ENCODE measurements at places on chromosomes 2 and 18. TPM values are rescaled to one million over a fixed set of nuclear protein-coding genes. Genes with fewer than 3 reads are reported as not detected.

ALKAL2 gene
- total RNA-seq = 2.6 TPM

LIPG gene
- total RNA-seq = 5.5 TPM

RPRD1A gene
- total RNA-seq = 101 TPM

DSG4 gene
- not detected for total RNA-seq

VWA3B gene
- total RNA-seq = 1.0 TPM

MC4R gene
- total RNA-seq = 0.03 TPM

DNA sequence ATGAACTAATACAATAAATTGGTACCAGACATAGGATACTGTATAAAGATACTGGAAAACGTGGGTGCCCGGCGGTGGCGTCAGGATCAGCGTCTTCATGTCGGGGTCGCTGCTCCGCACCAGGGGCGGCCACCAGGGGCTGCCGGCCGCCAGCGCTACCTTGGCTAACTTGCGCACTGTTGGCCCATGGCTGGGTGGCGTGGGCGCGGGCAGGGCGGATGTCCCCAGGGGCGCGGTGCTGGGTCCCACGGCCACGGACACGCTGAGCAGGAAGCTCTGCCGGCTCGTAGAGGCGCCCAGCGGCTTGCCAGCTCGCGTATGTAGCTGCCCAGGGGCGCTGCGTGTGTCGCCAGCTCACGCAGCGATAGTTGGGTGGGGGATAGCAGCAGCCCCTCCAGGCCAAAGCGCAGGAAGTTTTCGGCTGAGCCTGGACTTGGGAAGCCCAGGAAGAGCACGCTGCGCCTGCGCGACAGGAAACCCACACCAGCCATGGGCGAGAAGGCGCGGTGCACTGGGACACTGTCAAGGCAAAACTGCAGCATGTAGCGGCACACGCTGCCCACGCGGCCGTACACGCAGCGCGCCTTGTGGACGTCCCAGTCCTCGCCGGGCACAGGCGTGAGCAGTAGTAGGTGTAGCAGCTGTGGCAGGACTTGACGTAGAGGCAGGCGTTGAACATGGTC lies 299.9 kb downstream of the CCDC74A start:
- DNase-seq = peak; percentile 33

GRCh38 chr2:172976116-172976515 lies 99.5 kb upstream of the MAP3K20 start:
- DNase-seq = no peak

GRCh38 chr2:235027558-235028214 lies 75.9 kb downstream of the SH3BP4 start:
- DNase-seq = no peak

GRCh38 chr2:32663864-32664263 lies 36.0 kb downstream of the TTC27 start:
- DNase-seq = no peak

DNA sequence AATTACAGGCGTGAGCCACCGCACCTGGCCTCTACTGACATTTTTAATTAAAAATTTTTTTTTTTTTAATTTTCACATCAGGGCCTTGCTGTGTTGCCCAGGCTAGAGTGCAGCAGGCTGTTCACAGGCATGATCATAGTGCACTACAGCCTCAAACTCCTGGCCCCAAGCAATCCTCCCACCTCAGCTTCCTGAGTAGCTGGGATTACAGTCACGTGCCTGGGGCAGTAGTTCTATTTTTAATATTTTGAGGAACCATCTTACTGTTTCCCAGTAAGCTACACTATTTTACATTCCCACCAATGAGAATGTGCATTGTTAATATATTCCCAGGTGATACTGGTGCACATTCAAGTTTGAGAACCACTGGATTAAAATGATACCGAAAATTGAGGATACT lies 92.7 kb downstream of the WDSUB1 start:
- no peak for DNase-seq

- DNase-seq = no peak
These were observed 129.3 kb downstream of the PRKCE start for GRCh38 chr2:45780541-45781463.

DNA sequence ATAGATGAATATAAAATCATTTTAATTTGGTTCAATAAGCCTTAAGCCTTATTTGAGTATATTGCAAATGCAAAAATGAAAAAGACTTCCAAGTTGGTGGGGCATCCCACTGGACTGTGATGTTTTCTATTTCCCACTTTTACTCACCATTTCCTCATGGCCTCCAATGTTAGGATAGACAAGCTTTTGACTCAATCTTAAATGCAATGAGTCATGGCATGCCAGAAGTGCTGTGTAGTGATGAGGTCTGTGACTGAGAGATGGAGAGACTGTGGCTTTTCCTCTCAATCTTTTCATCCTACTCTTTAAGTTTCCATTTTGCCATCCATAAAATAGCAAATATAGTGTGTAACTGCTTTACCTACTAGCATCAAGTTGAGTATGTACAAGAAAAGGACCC lies 1401.2 kb upstream of the CELF4 start:
- no peak for DNase-seq

DNA sequence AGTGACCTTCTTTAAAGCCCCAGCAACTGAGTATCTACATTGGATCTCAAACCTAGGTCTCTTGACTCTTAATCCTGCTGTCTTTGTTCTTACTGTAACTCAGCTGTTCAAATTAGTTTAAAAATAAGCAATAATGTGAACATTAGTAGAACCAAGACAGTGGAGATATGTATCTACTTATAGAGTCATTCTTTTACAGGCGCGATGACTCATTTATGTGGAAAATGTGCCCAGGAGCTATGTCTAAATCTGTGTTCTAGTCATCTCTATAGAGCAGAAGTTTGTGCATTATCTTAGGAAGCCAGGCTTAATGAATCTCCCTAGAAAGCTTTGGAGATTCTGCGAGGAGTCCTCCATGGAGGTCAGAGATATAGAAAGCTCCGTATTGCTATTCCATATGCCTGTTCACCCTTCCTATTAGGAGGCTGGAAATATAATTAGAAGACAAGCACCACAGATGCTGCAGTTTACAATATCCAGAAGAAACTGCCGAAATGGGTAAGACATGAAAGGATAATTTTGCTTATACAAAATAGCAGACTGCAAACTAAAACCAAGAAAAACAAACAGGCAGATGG lies 211.6 kb downstream of the TRIB2 start:
- no peak for DNase-seq

- DNase-seq = no peak
These were observed 28.2 kb downstream of the HS1BP3 start for GRCh38 chr2:20622731-20623130.

DNA sequence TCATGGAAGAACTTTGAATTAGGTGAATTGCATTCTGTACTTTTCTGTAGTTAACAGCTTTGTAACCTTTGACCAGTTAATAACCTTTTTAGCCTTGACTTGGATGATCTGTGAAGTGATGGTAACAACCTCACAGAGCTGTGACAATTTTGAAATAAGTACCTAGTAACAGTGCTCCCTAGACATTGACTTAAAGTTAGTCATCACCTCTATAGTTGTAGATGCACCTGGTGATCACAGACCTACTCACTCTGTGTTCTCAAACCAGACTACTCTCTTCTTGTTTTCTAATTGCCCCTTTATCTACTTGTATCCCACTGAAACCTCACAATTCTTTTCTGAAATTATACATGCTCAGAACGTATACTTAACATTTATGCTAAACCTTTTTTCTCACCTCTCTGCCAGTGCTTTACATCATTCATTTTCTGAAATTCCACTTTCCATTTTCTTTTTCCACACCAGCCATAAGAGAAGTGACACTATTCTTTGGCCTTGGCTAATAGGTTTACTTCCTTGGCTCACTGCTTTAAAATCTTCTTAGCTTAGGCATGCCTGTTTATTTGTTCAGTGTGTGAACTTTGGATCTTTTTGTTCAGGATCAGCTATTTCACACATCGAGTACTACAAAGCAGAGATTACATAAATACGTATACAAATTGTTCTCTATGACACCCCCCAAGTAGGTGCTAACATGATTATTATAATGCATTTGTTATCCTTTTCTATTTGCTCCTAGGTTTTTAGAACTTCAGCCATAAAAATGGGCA lies 9.3 kb downstream of the YPEL5 start:
- DNase-seq = no peak
